ENCODE measurements at places on chromosomes 7 and 10.

GRCh38 chr10:114626841-114627240, 31.2 kb downstream of the ABLIM1 start:
- DNase-seq: no peak

DNA sequence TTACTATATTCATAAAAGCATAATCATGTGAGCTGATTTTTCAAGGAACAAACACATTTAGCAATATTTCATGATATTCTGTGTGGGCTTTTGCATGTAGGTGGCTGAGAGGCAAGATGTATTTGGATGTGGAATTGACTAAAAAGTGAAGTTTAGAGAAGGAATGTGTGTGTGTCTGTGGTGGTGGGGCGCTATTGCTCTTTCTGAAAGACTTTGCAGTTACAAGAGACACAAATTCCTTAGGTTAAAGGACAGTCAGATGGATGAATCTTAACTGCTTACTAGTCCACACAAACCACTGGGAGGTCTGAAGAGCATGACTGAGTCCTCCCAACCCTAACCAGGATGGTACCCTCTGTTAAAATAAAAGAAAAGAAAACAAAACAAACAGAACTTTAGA, 200.1 kb downstream of the SDHAF3 start:
- DNase-seq: no peak

DNA sequence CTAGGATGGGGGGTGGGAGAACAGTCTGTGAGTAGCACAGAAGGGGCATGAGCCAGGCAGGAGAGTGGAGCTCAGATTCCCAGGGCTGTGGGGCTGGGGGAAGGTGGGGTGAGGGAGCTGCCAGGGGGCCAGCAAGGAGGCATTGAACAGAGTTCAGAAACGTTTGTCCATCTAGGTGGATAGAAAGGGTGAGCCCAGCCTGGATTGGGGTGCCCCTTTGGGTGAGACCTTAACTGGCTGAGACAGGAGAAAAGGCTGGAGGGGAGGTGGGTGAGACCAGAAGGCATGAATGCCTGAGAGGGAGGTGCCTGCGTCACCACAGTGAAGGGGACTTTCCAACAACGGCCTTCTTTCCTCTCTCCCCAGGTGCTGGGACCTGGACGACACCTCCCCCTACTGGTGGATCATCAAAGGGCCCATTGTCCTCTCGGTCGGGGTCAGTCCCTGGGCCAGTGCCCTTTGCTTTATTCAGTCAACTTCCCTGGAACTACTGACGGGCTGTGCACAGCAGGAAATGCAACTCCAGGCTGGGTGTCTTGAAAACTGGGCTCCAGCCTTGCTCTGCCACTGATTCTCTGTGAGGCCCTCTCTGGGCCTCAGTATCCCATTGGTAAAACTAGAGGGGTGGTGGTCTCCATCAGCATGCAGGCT, 11.0 kb downstream of the GHRHR start:
- no peak for DNase-seq

GRCh38 chr7:43647673-43648472, 65.0 kb downstream of the STK17A start:
- no peak for DNase-seq

- DNase-seq: peak; percentile 11
Measured at GRCh38 chr7:129550693-129551360, 48.5 kb downstream of the SMKR1 start.

DNA sequence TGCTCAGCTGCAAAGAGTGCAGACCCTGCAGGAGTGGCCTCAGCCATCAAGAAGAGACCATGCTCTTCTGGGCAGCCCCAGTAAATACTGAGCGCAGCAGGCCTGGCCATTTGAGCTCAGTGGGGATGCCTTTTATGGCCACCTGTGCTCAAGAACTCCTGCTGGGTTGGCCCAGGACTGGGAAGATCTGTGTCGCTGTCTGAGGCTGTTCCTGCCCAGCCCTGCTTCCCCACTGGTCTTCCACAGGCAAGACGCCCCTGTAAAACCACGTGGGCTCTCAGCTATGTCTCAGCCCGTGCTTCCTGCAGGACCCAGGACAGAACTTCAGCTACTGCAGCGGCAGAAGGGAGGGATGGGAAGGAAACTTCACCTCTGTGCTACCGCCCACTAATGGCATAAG, 10.5 kb upstream of the PPIF start:
- DNase-seq: no peak
